ENCODE measurements at places on chromosomes 7 and 10.

- no peak for DNase-seq
These were observed 450.9 kb upstream of the CNTNAP2 start for GRCh38 chr7:145665499-145666258.

GRCh38 chr7:143391462-143392404, 10.6 kb downstream of the ZYX start:
- DNase-seq = no peak

DNA sequence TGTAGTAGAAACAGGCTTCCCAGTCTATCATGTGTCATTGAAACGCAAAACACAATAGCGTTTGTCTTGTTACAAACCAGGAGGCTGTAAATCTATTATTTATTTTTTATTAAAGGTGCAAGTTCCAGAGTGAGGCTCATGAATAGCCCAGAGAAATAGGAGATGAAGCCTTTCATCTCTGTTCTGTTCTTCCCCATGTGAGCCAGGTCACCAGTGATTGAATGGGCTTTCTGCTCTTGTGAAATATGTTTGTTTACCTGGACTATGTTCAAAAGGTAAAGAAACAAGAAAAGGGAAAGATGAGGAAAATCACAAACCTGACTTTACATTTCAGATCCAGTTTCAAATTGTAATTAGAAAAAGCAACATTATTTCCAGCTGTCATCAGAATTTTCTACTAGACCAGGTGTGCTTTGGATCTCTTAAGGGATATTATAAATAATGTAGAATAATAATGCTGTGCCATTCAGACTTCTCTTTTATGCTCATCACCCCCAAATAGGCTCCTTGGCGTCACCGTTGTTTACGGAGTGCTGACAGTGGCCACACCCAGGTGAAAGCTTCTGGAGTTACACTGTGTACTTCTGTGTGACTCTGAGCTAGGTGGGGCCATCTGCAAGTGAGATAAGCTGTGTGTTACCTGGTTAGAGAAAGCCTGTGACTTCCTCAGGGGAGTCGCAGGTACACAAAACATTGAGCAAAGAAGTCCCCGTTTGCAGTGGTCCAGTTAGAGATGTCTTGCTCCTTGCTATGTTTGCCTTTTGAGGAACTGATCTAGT, 274.9 kb downstream of the SDK1 start:
- DNase-seq = no peak

DNA sequence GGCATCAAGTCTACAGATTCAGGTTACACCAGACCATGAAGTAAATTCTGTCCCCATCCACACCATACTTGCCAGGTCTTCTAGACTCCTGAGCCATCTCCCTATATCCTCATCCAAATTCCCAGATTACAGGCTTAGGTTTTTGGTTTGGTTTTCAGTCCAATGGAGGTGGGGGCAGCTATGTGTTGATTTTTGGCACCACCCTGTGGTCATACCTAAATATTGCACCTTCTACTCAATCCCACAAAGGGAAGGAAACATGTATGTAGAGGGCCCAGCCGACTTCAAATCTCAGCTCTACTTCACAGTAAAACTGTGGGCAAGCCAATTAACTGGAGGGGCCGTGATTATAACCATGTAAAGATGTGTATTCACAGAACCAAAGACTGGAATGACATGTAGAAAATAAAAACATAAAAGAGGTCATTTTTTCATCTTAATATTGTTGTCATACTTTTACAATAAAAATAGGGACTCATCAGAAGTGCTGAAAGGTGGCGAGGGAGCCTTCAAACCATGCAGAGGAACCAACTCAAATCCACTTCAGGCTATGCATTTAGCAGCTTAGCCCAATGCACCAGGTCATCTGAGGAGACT, 19.8 kb downstream of the ERCC6 start:
- DNase-seq = peak; percentile 47

GRCh38 chr7:41336981-41337380, 365.9 kb downstream of the INHBA start:
- no peak for DNase-seq

DNA sequence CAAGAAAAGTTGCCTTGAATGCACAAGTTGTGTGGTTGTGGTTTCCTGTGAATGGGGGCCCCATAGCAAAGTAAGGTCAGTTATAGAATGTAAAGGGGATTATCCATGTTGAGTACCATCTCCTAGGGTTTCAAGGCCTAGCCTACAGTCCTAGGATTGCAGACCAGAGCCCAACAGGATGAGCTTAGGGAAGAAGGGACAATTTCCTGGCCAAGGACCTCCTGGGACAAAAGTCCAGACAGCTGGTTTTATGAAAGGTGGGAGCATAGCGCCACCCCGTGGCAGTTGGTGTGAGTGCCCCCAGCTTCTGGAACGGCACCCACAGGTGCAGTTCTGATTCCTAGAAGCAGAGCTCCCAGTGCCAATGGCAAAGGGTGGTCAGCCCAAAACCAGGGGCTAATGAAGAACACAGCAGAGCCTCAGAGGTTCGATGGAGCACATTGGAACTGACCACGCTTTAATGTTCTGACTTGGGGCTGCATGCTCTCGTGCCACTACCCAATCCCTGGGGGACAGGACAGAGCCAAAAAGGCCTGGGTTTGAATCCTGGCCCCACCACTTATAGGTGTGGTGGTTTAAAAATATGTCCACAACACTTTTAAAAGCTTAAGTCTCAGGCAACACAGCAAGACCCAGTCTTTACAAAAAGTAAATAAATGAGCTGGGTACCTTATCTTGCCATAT, 25.8 kb upstream of the TMEM120A start:
- peak; percentile 71 for DNase-seq

GRCh38 chr10:82267014-82267413, 392.0 kb downstream of the NRG3 start:
- DNase-seq = no peak

- DNase-seq = peak; percentile 58
These were observed 8.8 kb upstream of the SPAM1 start for GRCh38 chr7:123916240-123916724.

GRCh38 chr10:14873090-14873760, 5.4 kb upstream of the SUV39H2 start:
- DNase-seq = no peak

DNA sequence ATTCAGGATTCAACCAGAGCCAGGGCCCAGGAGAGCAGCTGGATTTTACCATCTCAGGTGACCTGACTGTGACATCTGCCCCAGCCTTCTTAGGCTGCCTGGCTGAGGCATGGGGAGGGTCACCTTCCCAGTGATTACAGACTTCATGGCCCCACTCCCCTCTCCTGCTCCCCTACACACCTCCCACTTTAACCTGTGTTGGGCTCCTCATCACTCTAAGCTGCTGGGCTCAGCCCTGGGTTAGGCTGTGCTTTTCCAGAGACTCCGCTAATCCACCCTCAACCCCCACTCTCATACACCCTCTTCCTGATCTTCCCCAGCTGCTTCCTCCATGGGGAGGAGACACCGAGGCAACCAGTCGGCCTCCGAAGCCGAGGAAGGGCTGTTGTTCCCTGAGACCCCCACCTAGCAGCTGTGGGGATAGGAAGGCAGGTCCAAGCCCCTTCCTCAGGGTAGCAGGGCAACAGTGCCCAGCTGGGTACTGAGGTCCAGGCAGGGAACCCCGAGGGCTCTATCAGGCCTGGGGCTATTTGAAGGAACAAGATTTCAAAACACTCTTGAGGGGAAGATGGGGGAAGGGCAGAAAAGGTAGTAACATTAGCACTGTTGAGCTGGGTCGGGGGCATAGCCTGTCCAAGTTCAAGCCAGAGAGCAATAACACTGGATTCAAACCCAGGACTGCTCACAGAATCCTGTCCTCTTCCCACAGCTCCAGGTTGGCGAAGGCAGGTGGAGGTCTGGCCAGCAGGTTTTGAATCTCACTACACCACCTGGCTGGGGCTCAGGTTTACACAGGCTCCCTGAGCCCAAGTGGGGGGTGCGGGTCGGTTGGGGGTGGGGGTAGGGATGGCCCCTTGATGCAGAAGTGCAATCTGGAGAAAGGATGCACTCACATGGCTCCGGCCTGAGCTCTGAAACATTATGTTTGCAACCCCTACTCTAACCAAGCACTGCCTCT, 1.8 kb downstream of the IMPDH1 start:
- DNase-seq = no peak

DNA sequence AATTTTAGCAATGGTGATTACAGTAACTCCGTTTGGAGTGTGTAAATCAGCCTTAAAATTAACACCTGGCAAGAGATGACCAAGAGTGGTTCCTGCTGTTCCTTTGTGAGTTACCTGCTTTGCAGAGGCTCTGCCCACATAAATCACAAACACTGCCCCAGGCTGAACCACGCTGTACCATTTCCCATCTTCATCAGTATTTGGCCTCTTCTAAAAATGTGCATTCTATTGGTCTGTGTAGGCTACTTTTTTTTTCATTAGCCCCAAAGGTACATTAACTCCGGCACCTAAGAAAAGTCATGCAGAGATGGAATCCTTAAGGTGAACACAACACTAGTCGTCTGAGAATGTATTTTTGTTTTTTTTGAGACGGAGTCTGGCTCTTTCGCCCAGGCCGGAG, 96.1 kb downstream of the PROSER2 start:
- no peak for DNase-seq

- no peak for DNase-seq
These were observed 301.2 kb downstream of the DPP6 start for GRCh38 chr7:154353355-154353767.

DNA sequence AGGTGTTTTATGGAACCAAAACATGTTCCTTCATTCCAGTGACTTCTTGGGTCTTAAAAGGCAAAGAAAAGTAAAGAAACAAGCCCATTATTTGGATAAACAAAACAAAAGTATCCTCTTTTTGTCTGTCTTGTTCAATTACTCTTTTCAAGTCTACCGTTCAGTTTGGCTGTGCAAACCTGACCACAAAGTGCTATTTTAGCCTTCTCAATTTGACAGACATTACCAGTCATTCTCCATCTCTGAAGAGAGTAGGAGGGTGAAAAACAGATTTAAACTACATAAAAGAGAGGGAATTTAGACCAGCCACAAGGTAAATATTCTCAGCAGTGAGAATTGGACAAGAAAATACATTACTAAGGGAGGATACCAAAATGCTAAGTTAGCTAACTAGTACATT, 145.2 kb downstream of the GRM3 start:
- no peak for DNase-seq

DNA sequence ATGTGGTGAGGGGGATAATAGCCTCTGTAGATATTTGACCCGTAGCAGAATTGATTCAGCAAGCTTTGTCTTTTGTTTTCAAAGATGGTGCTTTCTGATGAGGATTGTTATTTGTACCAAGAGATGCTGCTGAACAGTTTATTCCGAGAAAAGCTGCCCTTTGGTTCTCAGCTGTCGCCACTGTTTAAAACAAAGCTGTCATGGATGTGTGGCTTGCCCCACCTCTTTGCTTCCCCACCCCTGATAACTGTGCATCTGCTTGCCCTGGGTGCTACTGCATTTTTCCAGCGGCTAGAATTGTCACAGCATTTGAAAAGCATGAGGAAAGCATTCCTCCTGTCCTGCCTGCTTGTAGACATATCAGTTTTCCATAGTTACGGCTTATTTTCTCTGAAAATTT, 226.9 kb upstream of the CSTF2T start:
- DNase-seq = no peak

- DNase-seq = peak; percentile 29
These were observed 5.2 kb downstream of the ZNF655 start for GRCh38 chr7:99563650-99564049.

GRCh38 chr7:36291387-36292316, 98.0 kb upstream of the ANLN start:
- peak; percentile 93 for DNase-seq

- DNase-seq = peak; percentile 71
These were observed 248.9 kb downstream of the COBL start for GRCh38 chr7:51067757-51068156.

GRCh38 chr10:113420733-113421675, 131.8 kb upstream of the HABP2 start:
- DNase-seq = no peak

DNA sequence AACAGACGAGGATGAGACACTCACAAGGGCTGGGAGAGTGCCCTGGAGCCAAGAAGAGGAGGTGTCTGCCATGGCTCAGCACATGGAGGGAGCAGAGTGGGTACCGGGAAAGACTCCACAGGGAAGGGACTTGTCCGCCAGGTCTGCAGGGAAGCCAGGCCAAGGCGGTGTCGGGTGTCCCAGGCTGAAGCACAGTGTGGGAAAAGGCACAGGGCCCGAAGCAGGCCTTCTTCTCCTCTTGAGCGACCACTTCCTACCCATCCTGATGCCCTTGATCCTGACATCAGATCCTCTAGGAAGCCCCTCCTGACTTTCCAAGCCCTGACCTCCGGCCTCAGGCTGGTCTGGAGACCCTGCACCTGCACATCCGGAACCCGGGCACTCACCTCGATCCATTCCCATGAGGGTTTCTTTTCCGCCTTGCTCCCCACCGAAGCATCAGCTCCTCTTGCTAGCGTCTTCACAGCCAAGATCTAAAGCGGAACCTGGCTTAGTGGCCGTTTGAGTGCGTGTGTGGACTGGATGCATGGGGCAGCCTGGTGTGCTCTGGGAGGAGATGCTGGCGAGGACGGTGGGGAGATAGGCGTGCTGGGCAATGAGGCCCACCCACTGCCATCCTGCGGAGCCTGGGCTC, 8.5 kb downstream of the CALML3 start:
- DNase-seq = no peak

DNA sequence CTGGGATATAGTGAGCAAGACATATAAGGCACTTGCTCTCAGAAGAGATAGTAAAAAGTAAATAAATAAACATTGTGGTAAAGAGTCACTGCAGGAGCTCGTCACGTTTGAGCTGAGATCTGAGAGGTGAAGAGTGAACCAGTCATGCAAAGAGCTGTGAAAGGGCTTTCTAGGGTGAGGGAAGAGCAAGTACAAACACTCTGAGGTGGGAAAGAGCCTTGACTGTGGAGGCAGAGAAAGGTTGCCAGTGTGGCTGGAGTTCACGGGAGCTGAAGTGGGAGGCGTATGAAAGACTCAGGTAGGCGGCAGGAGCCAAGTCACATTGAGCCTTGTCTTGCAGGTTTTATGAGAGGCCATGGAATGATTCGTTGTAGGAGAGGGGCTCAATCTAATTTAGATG, 141.0 kb downstream of the C1GALT1 start:
- no peak for DNase-seq

DNA sequence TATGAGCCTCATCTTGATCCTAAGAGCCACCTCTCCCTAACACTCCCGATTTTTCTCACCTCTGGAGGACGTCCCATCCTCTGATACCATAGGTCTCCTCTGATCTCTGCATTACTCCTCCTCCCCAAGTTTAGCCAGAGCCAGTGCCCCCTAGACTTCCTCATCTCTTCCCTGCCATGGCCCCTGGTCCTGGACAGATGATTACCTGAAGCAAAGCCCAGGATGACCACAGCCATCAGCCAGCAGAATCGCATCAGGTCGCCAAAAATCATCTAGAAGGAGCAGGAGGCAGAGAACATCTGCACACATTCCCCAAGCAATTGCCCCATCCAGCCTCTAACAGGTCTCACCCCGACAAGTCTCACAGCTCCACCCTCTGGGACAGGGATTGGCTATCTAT, 11.7 kb downstream of the TRPV6 start:
- no peak for DNase-seq
